ENCODE measurements at places on chromosomes 1 and 21. TPM values are rescaled to one million over a fixed set of nuclear protein-coding genes. Genes with fewer than 3 reads are reported as not detected.

DNA sequence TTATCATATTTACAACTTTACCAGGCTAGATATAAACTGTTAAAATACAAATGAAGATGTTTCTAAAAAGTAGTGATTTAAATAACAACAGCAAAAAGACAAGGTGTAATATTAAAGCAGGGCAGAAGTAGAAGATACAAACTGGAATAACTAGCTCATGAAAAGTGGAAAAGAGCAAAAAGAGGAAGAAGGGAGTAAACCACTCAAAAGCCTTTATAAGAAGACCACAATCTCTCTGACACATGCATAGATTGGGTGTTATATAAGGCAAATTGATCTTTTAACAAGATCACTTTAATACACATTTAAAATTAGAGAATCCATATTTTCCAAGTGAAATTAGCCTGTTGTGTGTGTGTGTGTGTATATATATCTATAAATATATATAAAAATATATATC lies 5.0 kb downstream of the DENND1B start:
- no peak for DNase-seq

- DNase-seq = no peak
Observed at GRCh38 chr1:198330982-198331615, 174.3 kb downstream of the NEK7 start.

IVL gene
- not detected for total RNA-seq

DNA sequence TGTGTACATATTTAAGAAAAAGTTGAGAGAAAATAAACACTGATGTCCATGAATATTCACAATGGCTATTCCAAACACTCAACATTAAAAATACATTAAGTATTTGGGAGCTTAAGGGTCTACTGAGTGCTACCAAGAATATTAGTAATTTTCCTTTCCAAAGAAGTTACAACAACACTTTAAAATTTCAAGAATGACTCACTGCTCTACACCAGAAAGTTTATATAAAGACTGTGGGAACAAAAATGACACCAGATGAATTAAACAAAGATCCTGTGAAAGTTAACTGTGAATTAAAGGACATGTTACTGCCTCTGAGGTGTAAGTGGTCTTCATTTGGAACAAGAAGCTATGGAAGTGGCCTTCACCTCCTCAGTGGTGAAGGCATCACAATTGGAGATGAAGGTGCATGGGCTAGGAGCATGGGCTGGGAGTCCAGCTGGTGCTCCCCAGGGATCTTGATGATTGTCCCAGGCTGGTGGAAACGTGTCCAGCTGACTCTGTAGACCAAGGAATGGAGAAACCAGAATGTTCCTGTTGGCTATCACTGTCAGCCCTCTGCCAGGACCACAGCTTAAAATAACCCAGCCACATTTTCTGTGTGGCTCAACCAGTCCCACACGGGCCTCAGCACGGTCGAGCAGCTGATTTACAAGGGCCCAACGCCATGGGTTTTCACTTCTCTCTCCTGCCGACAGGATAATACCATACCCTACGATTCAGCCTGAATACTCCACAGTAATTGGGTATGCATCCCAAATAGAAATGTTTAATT lies 28.8 kb downstream of the TAF5L start:
- DNase-seq = no peak

CFHR1 gene
- total RNA-seq = not detected

SPRR1A gene
- total RNA-seq = not detected

IL20 gene
- not detected for total RNA-seq

GRCh38 chr1:88537787-88538186 lies 146.3 kb upstream of the PKN2 start:
- no peak for DNase-seq

DNA sequence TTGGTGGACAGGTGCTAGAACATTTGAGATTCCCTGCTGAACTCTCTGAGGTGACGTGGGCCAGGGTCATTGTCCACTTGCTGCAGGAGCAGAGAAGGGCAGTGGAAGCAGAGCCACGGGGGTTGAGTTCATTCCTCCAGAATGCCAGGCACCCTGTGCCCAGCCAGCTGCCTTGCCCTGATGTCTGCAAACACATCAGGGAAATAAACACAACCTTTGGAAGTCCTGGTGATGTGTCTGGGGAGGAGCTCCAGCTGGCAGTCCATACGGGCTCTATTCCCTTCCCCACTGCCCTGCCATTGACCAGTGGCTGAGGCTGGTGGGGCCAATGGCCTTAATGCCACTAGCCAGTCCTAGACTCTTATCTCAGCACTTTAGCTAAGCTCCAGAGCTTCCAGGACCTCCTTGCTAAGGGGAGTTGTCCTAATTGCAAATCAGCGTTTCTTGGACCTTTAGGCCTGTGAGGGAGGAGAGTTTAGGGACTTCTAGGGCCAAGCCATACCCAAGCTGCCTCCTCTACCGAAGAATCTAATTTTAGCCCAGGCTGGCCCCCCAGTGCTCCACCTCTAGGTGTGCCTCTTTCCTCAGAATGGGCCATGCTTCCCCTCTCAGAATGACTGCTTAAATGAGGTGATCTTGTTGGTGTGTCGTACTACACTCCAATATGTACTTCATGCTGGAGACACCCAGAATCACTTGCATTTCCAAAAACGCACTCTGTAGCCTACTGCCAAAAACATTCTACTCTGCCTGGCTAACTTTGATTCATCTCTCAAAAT lies 25.9 kb upstream of the MFSD2A start:
- DNase-seq = no peak

PLEKHN1 gene
- 2.1 TPM for total RNA-seq

- DNase-seq = no peak
Observed at GRCh38 chr21:16322454-16322853, 592.7 kb downstream of the USP25 start.

RBP7 gene
- 8.7 TPM for total RNA-seq

MCOLN3 gene
- total RNA-seq = 14.0 TPM

DNA sequence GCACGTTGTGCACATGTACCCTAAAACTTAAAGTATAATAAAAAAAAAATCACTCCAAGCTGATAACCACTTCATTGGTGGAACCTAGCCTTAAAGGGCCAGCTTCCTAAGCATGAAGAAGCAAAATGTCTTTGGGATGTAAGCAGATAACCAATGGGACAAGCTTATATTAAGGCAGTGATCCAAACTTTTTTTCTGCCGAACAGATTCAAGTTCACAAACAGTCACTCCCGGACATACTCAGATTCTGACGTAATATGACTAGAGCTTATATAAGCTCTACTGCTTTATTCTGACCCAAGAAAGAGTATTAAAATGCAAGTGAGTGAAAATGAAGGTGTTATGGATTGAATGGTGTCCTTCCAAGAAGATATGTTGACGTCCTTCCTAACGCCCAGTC lies 44.9 kb upstream of the HIVEP3 start:
- no peak for DNase-seq

MYOC gene
- total RNA-seq = 0.69 TPM

SH2D5 gene
- 0.52 TPM for total RNA-seq

GRCh38 chr21:32212116-32212515 lies 66.7 kb downstream of the MIS18A start:
- DNase-seq = no peak

SPRR4 gene
- not detected for total RNA-seq

DNA sequence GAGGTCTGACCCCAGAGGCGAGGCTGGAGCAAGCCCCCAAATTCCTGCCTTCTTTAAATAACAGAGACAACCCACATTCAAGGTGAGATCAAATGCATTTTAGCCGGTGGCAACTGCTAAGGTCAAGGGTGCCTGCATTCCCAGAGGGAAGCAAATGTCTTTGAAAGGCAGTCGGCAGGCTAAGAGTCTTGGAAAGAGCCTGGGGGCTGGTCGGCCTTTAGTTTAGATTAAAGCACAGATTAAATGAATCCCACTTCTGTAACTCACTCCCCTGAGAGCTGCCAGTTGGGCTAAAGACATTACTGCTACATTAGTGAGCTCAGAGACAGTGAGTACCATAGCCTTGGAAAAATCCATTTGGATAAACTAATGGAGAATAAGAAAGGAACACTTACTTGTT lies 59.2 kb downstream of the HTR6 start:
- no peak for DNase-seq

NR1I3 gene
- total RNA-seq = not detected

DNA sequence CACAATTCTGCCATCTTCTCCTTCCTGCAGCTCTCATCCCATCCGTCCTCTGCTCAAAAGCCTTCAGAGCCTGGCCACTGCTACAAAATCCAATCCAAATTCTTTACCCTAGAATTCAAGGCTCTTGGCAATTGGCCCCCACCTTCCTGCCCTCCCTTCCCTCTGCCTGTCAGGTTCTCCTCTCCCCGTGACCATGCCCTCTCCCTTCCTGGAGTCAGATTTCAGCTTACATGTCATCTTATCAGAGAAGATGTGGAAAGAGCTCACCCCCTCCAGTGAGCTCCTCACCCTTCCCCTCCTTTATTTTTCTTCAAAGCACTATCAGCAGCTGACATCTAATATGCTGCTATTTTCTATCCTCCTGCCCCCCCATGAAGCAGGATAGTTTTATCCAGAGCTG lies 86.9 kb downstream of the GRIK3 start:
- no peak for DNase-seq

DNA sequence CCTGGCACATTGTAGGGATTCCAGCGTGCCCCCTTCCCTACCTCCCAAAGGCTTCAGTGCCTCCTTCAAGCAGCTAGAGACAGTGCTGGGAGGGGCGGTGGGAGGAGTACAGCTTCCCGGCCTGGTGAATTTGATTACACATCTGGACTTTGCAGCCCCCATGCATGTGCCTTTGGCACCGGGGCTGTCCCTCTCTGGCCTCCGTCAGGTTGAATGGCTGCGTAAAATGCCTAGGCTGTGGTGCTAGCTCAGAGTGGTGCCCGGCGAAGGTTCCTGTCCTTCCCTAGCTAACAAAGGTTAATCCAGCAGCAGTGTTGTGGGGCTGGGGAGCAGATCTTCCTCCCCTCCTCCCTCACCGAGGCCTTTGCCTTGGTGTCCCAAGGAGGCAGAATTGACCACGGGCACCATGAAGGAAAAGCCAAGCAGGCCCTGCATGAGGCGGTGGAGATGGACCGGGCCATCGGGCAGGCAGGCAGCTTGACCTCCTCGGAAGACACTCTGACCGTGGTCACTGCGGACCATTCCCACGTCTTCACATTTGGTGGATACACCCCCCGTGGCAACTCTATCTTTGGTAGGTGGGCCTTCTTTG lies 66.2 kb downstream of the ALPL start:
- DNase-seq = no peak

GRCh38 chr1:27858072-27858948 lies 14.0 kb upstream of the THEMIS2 start:
- DNase-seq = peak; percentile 92

TMEM240 gene
- 2.9 TPM for total RNA-seq

EPHX1 gene
- 245 TPM for total RNA-seq

DNA sequence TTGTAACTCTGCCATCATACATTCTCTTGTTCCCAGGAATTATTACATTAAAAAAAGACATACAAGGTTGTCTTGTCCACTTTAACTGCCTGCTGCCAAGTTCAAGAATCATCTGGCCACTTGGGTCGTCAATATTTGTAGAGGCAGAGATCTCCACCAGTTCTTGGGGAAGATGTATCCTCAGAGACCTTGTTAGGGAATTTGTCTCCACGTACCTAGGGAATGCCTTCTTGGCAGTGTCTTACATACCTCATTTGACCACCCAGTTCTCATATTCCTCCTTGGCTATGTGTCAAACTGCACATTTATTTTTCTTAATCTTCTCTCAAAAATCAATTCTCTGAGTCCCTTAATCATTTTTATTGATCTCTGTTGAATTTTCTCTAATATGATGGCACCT lies 266.0 kb downstream of the SPATA17 start:
- no peak for DNase-seq

DNA sequence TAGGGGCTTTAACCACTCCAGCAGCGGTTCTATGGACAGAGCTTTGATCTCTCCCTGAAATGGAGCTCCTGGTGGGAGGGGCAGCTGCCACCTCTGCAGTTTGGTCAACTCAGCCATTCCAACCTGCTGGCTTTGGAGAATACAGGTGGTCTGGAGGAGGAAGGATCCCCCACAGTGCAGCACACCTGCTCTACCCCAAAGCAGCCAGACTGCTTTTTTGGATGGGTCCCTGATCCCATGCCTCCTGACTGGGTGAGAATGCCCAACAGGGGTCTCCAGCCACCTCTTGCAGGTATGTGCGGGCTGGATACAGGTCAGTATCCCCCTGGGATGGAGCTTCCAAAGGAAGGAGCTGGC lies 53.9 kb downstream of the TPTE start:
- no peak for DNase-seq

- no peak for DNase-seq
Observed at GRCh38 chr1:226510453-226510852, 38.1 kb upstream of the STUM start.

LCE6A gene
- not detected for total RNA-seq

DNA sequence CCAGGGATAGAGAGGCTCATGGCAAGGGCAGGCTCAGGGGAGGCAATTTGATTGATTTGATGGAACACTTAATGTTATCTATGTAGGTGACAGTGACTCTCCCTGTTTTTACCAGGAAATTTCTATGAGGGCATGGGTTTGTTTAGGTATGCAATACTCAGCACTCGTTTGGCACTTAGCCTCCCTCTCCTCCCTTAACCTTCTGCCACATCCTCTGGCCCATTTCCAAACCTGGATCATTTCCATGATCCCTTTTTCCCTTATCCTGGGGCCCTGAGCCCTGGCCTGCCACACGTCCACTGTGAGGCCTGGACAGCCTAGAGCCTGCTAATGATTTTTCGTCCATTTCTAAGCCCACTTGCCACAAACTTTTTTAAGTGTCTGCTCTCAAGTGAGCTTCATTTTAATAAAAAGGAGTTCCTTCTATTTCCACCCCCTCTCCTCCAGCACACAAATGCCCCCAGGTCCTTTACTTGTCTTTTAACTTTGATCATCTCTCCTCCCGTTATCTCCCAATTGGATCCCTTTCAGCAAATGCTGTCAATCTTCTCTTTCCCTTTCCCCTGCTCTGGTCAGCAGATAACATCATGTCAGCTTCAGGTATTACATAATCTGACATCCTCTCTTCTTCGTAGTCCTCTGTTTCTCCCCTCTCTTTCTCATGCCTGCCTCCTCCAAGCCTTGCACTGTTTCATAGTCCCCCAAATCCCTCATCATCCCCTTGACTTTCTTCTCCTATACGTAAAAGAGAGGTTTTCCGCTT lies 37.8 kb upstream of the GADD45A start:
- DNase-seq = no peak

DNA sequence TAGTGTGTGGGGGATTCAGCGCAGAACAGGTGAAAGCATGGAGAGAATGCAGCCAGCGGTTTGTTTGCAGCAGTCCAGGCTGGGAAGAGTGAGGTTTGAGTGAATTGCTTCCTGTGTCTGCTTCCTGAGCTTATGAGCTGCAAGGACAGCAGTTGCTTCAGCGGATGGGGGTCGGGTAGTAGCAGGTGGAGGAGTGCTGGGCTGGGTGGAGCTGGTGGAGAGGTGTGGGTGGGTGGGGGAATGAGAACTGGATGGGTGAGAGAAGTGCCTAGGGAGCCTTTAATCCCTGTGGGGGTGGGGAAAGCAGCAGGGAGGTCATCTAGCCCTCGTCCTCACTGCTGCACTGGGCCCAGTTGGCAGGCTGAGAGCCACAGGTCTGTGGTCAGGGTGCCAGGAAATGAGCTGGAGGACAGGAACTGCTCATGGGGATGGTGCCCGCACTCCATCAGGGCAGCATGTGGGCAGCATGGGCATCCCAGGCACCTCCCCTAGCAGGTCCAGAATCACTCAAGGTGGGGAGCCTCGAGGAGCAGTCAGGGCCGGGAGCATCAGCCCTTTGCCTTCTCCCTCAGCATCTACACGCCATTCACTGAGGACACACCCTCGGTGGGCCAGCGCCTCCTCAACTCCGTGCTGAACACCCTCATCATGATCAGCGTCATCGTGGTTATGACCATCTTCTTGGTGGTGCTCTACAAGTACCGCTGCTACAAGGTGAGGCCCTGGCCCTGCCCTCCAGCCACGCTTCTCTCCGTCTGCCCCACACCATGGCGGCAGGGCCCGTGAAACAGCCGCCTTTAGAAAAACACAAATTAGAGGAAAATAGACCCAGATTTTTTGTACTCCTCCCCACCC lies 14.8 kb downstream of the PSEN2 start:
- peak; percentile 48 for DNase-seq

Measured in upper lobe of right lung (tissue), 1 donor.